ENCODE measurements at places on chromosomes 5 and 9.
A peak's percentile ranks its signal among the peaks of the same experiment; 100 is the strongest.

DNA sequence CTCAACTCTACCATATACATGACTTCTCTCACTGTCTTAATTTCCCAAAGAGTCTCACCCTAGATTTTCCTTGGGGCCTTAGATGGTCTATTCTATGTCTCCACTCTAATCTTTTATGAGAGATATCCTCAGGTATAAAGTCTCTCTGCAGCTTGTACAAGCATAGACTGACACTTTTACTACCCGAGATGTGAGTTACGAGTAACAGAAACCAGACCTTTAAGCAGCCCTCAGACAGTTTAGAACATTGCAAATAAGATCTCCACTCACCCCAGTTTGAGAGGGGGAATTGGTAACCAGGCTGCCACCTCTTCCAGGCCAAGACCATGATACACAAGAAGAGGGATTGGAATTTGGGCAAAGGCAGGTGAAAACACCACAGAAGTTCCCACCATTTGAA, 542.5 kb downstream of the TLE4 start:
- no peak overlapping the region for H3K27ac ChIP-seq
- DNase-seq = no peak
- H3K4me1 ChIP-seq = no peaks in the 10 kb centered on the region
- H3K36me3 ChIP-seq = peaks cover 2% of the 10 kb centered on the region
- peaks cover 2% of the 10 kb centered on the region for H3K27me3 ChIP-seq

GRCh38 chr5:1349246-1349645, 4.3 kb upstream of the CLPTM1L start:
- H3K36me3 ChIP-seq = no peaks in the 10 kb centered on the region
- H3K4me3 ChIP-seq = no peak overlapping the region
- peaks cover 13% of the 10 kb centered on the region for H3K4me1 ChIP-seq

DNA sequence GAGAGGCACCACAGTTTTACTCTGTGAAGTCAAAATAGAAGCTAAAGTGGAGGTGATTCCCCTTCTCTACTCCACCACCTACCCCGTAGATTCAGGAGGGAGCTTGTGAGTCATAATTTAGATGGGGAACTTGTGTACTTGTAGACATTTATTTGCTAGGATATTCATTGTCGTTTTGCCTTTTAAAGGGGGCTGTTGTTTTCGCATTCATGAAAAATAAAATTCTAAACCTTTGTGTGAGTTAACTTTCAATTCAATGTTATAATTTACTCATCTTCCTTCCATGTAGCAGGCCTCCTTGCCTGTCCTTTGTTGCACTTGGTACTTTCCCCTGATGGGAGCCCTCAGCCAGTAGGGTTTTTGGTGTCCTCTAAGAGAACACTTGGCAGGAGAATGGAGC, 22.0 kb downstream of the SECISBP2 start:
- peaks cover 13% of the 10 kb centered on the region for H3K4me1 ChIP-seq
- DNase-seq = no peak
- no peak overlapping the region for H3K27ac ChIP-seq
- H3K27me3 ChIP-seq = no peaks in the 10 kb centered on the region
- no peak overlapping the region for H3K4me3 ChIP-seq

DNA sequence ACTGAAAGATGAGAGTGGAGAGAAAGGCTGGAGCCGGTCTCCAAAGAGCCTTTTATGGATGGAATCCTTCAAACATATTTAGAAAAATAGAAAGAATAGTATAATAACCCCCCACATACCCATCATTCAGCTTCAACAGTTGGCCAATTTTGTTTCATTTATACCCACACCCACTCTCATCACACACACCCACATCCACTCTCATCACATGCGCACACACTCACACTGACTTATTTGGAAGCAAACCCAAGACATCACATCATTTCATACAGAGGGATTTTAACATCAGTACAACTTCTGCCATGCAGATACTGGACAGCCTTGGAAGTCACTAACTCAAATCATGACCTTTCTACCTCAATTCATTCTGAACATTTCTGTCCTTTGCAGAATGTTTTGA, 72.8 kb upstream of the CPLX2 start:
- no peak overlapping the region for H3K27ac ChIP-seq
- peaks cover 40% of the 10 kb centered on the region for H3K27me3 ChIP-seq
- peaks cover 25% of the 10 kb centered on the region for H3K4me1 ChIP-seq
- H3K4me3 ChIP-seq = peak overlapping the region; percentile 26
- no peak for DNase-seq

DNA sequence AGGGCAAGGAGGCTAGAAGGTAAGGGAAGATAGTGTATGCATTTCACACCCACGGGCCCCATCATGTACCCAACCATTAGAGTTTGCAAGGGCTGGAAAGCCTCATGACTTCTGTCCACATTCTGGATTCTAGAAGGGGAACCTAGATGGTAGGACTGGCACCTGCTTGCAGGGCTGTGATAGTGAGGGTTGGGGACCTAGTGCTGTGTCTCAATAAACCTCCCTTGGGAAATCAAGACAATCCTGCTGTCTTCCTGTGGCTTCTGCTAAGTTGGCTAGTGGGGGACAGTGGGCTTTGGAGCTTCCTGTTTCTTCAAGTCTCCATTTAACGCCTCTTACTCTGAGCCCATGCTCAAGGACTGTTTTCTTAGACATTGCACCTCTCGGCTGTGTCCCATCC, 43.6 kb upstream of the SYNPO start:
- DNase-seq = no peak
- no peaks in the 10 kb centered on the region for H3K27me3 ChIP-seq
- H3K27ac ChIP-seq = no peak overlapping the region
- no peak overlapping the region for H3K4me3 ChIP-seq
- H3K36me3 ChIP-seq = no peaks in the 10 kb centered on the region

- DNase-seq = peak; percentile 19
- no peak overlapping the region for H3K27ac ChIP-seq
- peaks cover 10% of the 10 kb centered on the region for H3K4me1 ChIP-seq
- peak overlapping the region; percentile 66 for H3K4me3 ChIP-seq
Measured at GRCh38 chr5:73381590-73382400, 66.8 kb downstream of the FOXD1 start.

DNA sequence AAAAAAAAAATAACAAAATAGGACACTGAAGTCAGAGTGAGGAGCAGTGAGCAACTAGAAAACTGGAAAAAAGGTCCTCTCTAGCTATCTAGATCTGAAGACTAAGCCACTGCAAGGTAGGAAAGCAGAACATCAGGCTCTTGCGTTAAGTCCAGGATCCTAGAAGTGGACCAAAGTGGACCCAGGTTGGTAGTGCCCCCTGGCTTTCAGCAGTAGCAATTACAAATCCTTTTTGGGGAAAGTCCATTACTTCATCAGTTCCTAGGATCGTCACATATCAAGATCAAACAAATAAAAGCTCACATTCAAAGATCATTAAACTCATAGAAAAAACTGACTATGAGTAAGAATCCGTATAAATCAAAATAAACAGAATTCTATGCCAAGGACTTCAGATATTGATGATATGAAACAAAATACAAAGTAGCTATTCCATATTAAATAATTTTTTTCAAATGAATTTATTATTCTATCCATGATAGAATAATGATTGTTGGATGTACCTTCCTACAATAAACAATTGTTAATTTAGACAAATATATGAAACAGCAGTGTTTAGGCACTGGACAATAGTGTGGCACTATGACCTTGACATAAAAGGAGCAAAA, 6.5 kb upstream of the RICTOR start:
- no peak overlapping the region for H3K4me3 ChIP-seq
- peaks cover 59% of the 10 kb centered on the region for H3K27me3 ChIP-seq
- DNase-seq = no peak
- H3K4me1 ChIP-seq = peaks cover 18% of the 10 kb centered on the region
- H3K27ac ChIP-seq = no peak overlapping the region
- H3K36me3 ChIP-seq = no peaks in the 10 kb centered on the region

DNA sequence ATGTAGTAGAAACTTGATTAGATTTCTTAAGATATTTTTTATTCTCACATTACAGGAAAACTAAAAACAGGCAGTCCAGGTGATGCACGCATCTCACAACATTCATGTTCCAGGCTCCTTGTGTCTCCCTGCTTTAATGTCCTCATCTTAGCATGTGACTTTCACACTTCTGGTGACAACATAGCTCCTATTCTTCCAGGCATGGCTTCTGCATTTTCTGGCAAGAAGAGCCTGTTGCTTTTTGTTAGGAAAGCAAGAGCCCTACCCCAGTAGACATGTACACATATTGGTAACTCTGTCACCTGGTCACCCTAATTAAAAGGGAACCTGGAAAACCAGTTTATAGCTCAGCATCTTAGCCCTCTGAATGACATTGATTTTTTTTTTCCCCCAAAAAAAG, 92.5 kb downstream of the PPIC start:
- no peak overlapping the region for H3K4me3 ChIP-seq
- DNase-seq = no peak
- H3K27ac ChIP-seq = no peak overlapping the region
- peaks cover 8% of the 10 kb centered on the region for H3K27me3 ChIP-seq
- no peaks in the 10 kb centered on the region for H3K4me1 ChIP-seq
- peaks cover 12% of the 10 kb centered on the region for H3K36me3 ChIP-seq

DNA sequence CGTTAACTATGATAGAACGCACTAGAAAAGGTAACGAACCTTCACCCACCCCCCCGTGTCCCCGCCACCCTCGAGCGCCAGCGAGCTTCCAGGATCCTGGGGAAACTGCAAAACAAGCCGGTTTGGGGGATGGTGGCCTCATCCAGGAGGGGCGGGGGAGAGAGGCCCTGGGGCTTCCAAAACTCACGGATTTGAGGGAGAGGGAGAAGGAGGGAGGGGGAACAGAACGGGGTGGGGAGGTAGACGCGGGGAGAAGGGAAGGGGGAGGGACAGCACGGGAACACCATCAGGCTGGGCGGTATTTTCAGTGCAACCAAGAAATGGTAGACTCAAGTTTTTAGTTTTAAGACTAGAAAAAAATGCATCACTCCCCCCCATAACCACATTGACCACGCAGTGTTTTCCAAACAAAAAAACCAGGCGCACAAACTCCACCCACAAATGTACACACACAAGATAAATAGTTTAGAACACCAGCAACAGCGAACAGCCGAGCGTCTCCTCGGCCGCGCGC, 1.4 kb downstream of the NRARP start:
- peaks cover 27% of the 10 kb centered on the region for H3K4me1 ChIP-seq
- peaks cover 6% of the 10 kb centered on the region for H3K27me3 ChIP-seq
- no peak overlapping the region for H3K27ac ChIP-seq
- no peak for DNase-seq
- H3K36me3 ChIP-seq = no peaks in the 10 kb centered on the region

GRCh38 chr9:124311283-124311682, 53.5 kb downstream of the NEK6 start:
- H3K27ac ChIP-seq = no peak overlapping the region
- no peaks in the 10 kb centered on the region for H3K36me3 ChIP-seq
- DNase-seq = no peak
- no peaks in the 10 kb centered on the region for H3K27me3 ChIP-seq
- no peaks in the 10 kb centered on the region for H3K4me1 ChIP-seq

GRCh38 chr9:4987961-4988421, 2.9 kb downstream of the JAK2 start:
- peaks cover 8% of the 10 kb centered on the region for H3K36me3 ChIP-seq
- no peak overlapping the region for H3K4me3 ChIP-seq
- DNase-seq = peak; percentile 41
- peaks cover 36% of the 10 kb centered on the region for H3K4me1 ChIP-seq
- H3K27ac ChIP-seq = no peak overlapping the region

DNA sequence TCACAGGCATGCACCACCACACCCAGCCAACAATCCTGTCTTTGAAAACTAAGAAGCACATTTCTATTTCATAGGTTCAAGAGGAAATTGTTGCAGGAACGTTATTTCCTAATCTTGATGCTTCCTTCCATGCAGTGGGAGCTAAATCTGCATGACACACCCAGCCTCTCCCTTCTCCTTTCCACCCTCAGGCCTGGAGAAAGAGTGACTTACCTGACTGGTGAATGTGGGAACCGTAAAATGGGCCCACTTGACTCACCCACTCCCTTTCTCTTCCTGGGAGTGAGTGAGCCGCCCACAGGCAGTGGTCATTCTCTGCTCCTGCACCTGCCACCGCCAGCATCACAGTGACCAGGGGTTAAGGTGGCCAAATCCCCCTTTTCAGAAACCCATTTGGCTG, 78.2 kb downstream of the C9orf50 start:
- H3K27me3 ChIP-seq = peaks cover 13% of the 10 kb centered on the region
- DNase-seq = no peak
- H3K27ac ChIP-seq = no peak overlapping the region
- no peak overlapping the region for H3K4me3 ChIP-seq
- H3K4me1 ChIP-seq = no peaks in the 10 kb centered on the region
- no peaks in the 10 kb centered on the region for H3K36me3 ChIP-seq

GRCh38 chr9:18775930-18776329, 257.1 kb downstream of the SAXO1 start:
- H3K4me1 ChIP-seq = no peaks in the 10 kb centered on the region
- H3K4me3 ChIP-seq = no peak overlapping the region
- no peak overlapping the region for H3K27ac ChIP-seq
- DNase-seq = no peak

- no peak for DNase-seq
- no peaks in the 10 kb centered on the region for H3K4me1 ChIP-seq
- H3K27me3 ChIP-seq = peaks cover 19% of the 10 kb centered on the region
- no peaks in the 10 kb centered on the region for H3K36me3 ChIP-seq
- no peak overlapping the region for H3K4me3 ChIP-seq
- H3K27ac ChIP-seq = no peak overlapping the region
Measured at GRCh38 chr5:62199792-62200716, 106.0 kb upstream of the KIF2A start.

GRCh38 chr5:177303121-177303924, at the start of the genes PRELID1 and RAB24:
Gene PRELID1, plus strand, starts transcription at chr5:177303799. Its CDS starts 187 bp downstream, at chr5:177303986.
Gene RAB24, minus strand, starts transcription at chr5:177303719. Its CDS starts 431 bp downstream, at chr5:177303288.
- H3K36me3 ChIP-seq = peaks cover 7% of the 10 kb centered on the region
- peak within 1 kb of the TSS; percentile 90 for H3K4me3 ChIP-seq
- no peaks in the 10 kb centered on the region for H3K27me3 ChIP-seq
- DNase-seq = peak; percentile 87
- peaks cover 77% of the 10 kb centered on the region for H3K4me1 ChIP-seq
- H3K27ac ChIP-seq = peak within 1 kb of the TSS; percentile 94

- no peaks in the 10 kb centered on the region for H3K36me3 ChIP-seq
- no peak overlapping the region for H3K27ac ChIP-seq
- H3K4me3 ChIP-seq = no peak overlapping the region
Measured at GRCh38 chr9:134804871-134805270, 75.7 kb upstream of the FCN2 start.

- no peak for DNase-seq
- H3K27me3 ChIP-seq = no peaks in the 10 kb centered on the region
- H3K36me3 ChIP-seq = peaks cover 36% of the 10 kb centered on the region
- H3K4me1 ChIP-seq = peaks cover 2% of the 10 kb centered on the region
- H3K27ac ChIP-seq = no peak overlapping the region
Measured at GRCh38 chr9:108904161-108904560, 29.8 kb downstream of the ELP1 start.

DNA sequence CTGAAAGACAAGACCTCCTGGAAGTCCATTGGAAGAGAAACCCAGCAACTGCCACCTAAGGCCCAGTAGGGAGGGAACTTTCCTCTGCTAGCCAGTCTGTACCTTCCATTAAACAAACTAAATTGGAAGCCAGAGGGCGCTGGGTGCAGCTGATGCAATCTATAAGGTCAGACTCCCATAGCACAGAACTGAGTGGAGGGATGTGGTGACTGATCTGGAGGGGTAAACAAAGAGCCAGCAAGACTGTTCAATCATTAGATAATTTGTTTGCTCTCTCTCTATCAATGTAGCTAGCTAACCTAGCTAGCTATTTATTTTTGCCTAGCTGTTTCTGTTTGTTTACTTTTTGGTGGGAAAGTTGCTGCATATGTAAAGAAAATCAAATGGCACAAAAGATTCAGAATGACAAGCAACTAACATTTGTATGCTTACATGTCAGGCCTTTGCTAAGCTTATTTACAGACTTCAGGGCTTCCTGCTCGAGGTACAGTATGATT, 291.8 kb upstream of the DAB2 start:
- no peaks in the 10 kb centered on the region for H3K36me3 ChIP-seq
- H3K27me3 ChIP-seq = peaks cover 11% of the 10 kb centered on the region
- no peaks in the 10 kb centered on the region for H3K4me1 ChIP-seq
- H3K4me3 ChIP-seq = no peak overlapping the region

Measured in naive thymus-derived CD8-positive, alpha-beta T cell (primary cell).